ENCODE measurements at places on chromosomes 7 and 10. TPM values are rescaled to one million over a fixed set of nuclear protein-coding genes. Genes with fewer than 3 reads are reported as not detected.

DNA sequence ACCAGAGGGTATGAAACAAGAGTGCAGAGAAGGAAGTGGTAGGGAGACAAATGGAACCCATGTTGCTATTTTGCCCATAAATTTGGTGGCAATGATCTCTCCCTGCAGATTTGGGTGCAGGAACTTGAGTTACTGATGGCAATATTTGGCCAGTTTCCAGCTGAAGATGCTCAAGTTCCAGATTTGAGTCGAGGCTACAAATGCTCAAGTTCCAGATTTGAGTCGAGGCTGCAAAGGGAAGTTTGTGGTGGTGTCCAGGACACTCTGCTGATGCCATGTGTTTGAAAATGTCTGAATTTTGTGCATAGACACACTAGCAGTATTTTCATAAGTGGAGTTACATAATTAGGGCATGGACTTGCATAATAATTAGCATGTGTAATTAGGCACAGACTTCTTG, 40.8 kb downstream of the TBXAS1 start:
- H3K27ac ChIP-seq, result no peak overlapping the region
- no peaks in the 10 kb centered on the region for H3K27me3 ChIP-seq
- H3K4me3 ChIP-seq, result no peak overlapping the region
- DNase-seq, result no peak
- no peaks in the 10 kb centered on the region for H3K36me3 ChIP-seq

DNA sequence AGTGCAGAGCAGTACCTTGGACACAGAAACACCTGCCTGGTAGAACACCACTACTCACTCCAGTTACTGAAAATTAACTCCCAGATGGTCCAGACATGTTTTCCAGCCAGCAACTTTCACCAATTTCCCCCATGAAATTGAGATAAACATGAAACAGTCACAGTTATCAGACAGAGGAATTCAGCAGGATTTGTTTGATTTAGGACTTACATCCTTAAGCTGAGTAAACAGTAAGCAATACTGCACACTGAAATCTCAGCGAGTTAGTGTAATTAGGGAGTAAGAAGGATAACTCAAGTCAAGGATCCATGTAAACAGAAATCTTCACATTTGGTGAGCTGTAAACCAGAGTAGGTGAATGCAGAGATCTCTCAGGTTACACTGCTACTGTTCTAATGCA, 353.5 kb downstream of the ELMO1 start:
- no peak overlapping the region for H3K4me3 ChIP-seq
- H3K4me1 ChIP-seq, result no peaks in the 10 kb centered on the region
- no peak for DNase-seq
- no peaks in the 10 kb centered on the region for H3K36me3 ChIP-seq

DNA sequence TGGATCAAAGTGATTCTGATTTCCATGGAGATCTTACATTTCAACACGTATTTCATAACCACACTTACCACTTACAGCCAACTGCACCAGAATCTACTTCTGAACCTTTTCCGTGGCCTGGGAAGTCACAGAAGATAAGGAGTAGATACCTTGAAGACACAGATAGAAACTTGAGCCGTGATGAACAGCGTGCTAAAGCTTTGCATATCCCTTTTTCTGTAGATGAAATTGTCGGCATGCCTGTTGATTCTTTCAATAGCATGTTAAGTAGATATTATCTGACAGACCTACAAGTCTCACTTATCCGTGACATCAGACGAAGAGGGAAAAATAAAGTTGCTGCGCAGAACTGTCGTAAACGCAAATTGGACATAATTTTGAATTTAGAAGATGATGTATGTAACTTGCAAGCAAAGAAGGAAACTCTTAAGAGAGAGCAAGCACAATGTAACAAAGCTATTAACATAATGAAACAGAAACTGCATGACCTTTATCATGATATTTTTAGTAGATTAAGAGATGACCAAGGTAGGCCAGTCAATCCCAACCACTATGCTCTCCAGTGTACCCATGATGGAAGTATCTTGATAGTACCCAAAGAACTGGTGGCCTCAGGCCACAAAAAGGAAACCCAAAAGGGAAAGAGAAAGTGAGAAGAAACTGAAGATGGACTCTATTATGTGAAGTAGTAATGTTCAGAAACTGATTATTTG, 15.3 kb downstream of the HNRNPA2B1 start:
- H3K4me1 ChIP-seq, result peaks cover 31% of the 10 kb centered on the region
- no peaks in the 10 kb centered on the region for H3K27me3 ChIP-seq
- peaks cover 10% of the 10 kb centered on the region for H3K36me3 ChIP-seq
- no peak overlapping the region for H3K27ac ChIP-seq

GRCh38 chr7:727806-728460, 852 bp upstream of the PRKAR1B start:
- H3K27me3 ChIP-seq, result no peaks in the 10 kb centered on the region
- H3K4me1 ChIP-seq, result peaks cover 8% of the 10 kb centered on the region
- no peak overlapping the region for H3K27ac ChIP-seq

GRCh38 chr7:149440222-149440621, 20.6 kb downstream of the ZNF777 start:
- no peak overlapping the region for H3K27ac ChIP-seq
- no peaks in the 10 kb centered on the region for H3K27me3 ChIP-seq
- DNase-seq, result no peak
- peaks cover 11% of the 10 kb centered on the region for H3K36me3 ChIP-seq
- H3K4me3 ChIP-seq, result no peak overlapping the region

- H3K4me1 ChIP-seq, result no peaks in the 10 kb centered on the region
- DNase-seq, result no peak
- no peak overlapping the region for H3K4me3 ChIP-seq
- H3K27me3 ChIP-seq, result peaks cover 3% of the 10 kb centered on the region
- no peak overlapping the region for H3K27ac ChIP-seq
These were observed 10.3 kb downstream of the CRHR2 start for GRCh38 chr7:30671793-30672465.

DNA sequence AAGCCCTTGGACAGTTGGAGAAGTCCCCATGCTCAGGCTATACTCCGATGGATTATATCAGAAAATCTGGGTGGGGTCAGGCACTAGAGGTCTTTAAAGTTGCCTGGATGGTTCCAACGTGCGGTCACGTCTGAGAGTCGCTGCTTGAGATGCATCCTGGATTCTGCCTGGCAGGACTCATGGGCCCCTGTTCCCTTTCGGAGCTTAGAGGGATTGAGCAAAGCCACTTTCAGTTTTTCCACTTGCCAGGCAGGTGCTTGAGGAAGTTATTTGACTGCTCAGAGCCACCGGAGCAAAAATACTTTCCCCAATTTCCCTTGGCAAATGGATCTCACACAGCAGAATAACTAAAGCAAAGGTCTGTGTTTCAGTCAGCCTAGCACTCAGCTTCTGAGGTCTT, 129.1 kb downstream of the GALNT17 start:
- H3K4me1 ChIP-seq, result no peaks in the 10 kb centered on the region
- no peak overlapping the region for H3K4me3 ChIP-seq
- no peak overlapping the region for H3K27ac ChIP-seq

- H3K27me3 ChIP-seq, result no peaks in the 10 kb centered on the region
- H3K4me1 ChIP-seq, result no peaks in the 10 kb centered on the region
- H3K4me3 ChIP-seq, result no peak overlapping the region
- no peaks in the 10 kb centered on the region for H3K36me3 ChIP-seq
- H3K27ac ChIP-seq, result no peak overlapping the region
These were observed 40.0 kb upstream of the PTPN12 start for GRCh38 chr7:77497079-77497478.

GRCh38 chr10:67606572-67606971, 89.4 kb downstream of the CTNNA3 start:
- no peak overlapping the region for H3K4me3 ChIP-seq
- peaks cover 2% of the 10 kb centered on the region for H3K4me1 ChIP-seq
- no peaks in the 10 kb centered on the region for H3K36me3 ChIP-seq
- no peaks in the 10 kb centered on the region for H3K27me3 ChIP-seq
- H3K27ac ChIP-seq, result no peak overlapping the region

- no peaks in the 10 kb centered on the region for H3K4me1 ChIP-seq
- no peak overlapping the region for H3K4me3 ChIP-seq
- H3K27me3 ChIP-seq, result no peaks in the 10 kb centered on the region
- no peak overlapping the region for H3K27ac ChIP-seq
- no peaks in the 10 kb centered on the region for H3K36me3 ChIP-seq
These were observed 57.4 kb downstream of the LAMB4 start for GRCh38 chr7:108072739-108073138.

- H3K4me3 ChIP-seq, result no peak overlapping the region
- H3K27ac ChIP-seq, result no peak overlapping the region
- no peaks in the 10 kb centered on the region for H3K36me3 ChIP-seq
- DNase-seq, result no peak
- H3K27me3 ChIP-seq, result no peaks in the 10 kb centered on the region
These were observed 33.0 kb upstream of the VKORC1L1 start for GRCh38 chr7:65839846-65840245.

DNA sequence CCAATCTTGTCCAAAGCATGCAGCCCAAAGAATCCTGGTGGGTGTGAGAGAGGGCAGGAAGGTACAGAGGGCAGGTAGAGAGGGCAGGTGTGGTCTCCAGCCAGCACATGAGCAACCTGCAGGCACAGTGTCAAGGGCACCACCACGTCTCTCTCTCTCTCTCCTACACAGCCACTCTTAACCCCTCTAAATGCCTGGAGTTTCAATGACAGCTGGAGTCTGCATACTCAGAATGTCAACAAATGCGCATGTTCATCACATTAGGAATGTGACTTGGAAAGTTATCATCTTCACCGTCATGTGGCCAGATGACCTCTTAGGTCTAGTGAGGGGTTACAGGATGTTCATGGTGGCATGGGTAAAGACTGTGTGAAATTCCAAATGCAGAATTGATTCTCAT, 456.8 kb downstream of the SORCS1 start:
- no peak for DNase-seq
- no peaks in the 10 kb centered on the region for H3K4me1 ChIP-seq
- no peak overlapping the region for H3K4me3 ChIP-seq
- no peaks in the 10 kb centered on the region for H3K27me3 ChIP-seq

DNA sequence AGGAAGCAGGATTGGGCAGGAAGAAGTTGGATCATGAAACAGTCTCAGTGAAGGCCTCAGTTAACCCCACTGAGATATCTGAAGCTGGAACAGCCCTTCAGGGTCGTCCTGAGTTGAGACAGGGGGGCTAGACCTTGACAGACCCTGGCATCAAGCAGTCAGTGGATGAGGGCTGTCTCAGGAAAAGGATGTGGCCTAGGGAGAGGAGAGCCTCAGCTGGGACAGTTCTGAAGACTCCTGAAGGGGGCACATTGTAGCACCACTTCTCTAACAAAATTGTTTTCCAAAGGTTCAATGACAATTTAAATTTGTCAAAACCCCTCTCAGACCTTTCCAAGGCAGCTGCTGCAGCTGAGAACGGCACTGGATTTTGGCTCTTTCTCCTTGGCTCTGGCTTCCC, 15.8 kb upstream of the SLK start:
- H3K4me1 ChIP-seq, result no peaks in the 10 kb centered on the region
- H3K36me3 ChIP-seq, result no peaks in the 10 kb centered on the region

GRCh38 chr7:3042861-3043489, 692 bp downstream of the CARD11 start:
- H3K27me3 ChIP-seq, result no peaks in the 10 kb centered on the region
- peak overlapping the region; percentile 76 for H3K27ac ChIP-seq
- H3K4me1 ChIP-seq, result peaks cover 53% of the 10 kb centered on the region
- DNase-seq, result peak; percentile 53
- H3K4me3 ChIP-seq, result peak overlapping the region; percentile 82
- no peaks in the 10 kb centered on the region for H3K36me3 ChIP-seq

GRCh38 chr7:141864765-141865447, 23.6 kb upstream of the PRSS37 start:
- no peak overlapping the region for H3K4me3 ChIP-seq
- no peaks in the 10 kb centered on the region for H3K36me3 ChIP-seq

GRCh38 chr7:23020742-23021401, 6.9 kb upstream of the HYCC1 start:
- no peak overlapping the region for H3K4me3 ChIP-seq
- peaks cover 4% of the 10 kb centered on the region for H3K4me1 ChIP-seq
- no peaks in the 10 kb centered on the region for H3K27me3 ChIP-seq

HOXA7 gene
- total RNA-seq, result not detected

TRIM74 gene
- total RNA-seq, result 0.64 TPM

ACBD7 gene
- 0.80 TPM for total RNA-seq

MINDY3 gene
- 23.4 TPM for total RNA-seq

UBTD1 gene
- 1.9 TPM for total RNA-seq

DKK1 gene
- not detected for total RNA-seq

OR6V1 gene
- not detected for total RNA-seq

GCK gene
- total RNA-seq, result 1.0 TPM

VSTM4 gene
- total RNA-seq, result 0.09 TPM

MYL10 gene
- not detected for total RNA-seq
